GM12878 (cell line): ENCODE measurements at places on chromosomes 6 and 20. TPM values are rescaled to one million over a fixed set of nuclear protein-coding genes. Genes with fewer than 3 reads are reported as not detected.

Gene VNN1
- not detected in 2 replicates for total RNA-seq

DNA sequence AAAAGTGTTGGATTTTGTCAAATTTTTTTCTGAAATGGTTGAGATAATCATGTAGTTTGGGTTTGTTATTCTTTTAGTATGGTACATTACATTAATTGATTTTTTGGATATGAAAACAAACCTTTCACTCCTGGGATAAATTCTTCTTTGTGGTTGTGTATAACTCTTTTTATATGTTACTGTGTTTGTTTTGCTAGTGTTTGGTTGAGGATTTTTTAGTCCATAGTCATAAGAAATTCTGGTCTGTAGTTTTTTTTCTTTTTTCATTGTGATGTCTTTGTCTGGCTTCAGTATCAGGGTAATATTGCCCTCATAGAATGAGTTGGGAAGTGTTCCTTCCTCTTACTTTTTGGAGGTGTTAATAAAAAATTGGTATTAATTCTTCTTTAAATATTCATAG is 122.2 kb upstream of the ATXN1 start:
- DNase-seq, result no peak

- no peak for DNase-seq
Measured at GRCh38 chr20:47007826-47008655, 113.4 kb downstream of the EYA2 start.

Gene FAM83D
- 16.6 and 18.2 TPM in 2 replicates for total RNA-seq

DNA sequence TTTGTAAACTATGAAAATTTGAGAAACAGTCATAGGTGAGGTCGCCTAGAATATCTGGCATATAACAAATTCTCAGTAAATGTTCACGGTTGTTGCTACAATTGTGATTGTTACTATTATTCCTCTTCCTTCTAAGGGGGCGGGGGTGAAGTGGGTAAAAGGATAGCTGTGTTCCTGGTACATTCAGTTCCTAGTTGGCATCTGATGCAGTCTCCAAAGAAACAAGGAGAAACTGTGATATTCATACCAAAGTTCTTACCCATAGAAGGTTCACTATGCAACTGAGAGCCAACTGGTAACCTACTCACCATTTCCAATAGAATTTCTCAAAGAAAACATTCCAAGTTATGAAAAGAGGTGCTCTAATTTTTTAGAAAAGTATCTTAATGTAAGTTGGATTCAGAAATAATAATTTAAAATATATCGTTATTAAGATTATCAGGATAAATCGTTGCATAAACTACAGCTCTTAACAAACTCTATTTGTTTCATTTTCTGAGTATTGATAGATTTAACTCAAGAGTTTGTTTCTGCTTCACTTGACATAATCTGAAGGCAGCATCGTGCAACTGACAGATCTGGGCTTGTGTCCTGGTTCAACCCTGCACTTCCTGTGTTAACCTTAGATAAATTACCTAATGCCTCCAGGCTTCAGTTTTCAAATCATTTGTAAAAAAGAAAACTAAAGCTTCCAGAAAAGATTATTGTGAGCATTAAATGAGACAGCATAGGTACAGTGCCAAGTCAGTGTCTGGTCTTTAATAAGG is 13.3 kb upstream of the MAP7 start:
- DNase-seq, result no peak

DNA sequence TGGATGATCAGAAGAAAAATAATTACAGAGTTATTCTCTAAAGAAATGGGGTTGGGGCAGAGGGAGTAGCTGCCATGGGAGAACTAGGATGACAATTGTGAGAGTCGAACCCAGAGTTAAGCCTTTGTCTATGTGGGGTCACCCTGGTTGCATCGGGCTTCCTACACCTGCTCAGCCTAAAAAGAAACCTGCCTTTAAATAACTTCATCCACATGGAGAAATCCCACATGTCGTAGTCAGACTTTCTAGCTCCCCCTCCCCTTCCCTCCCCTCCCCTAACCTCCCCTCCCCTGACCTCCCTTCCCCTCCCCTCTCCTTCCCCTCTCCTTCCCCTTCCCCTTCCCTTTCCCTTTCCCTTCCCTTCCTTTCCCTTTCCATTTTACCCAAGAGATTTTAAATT is 14.7 kb downstream of the VIP start:
- no peak for DNase-seq

- DNase-seq, result no peak
Measured at GRCh38 chr6:111530218-111530617, 47.2 kb upstream of the REV3L start.

Gene GRM4
- total RNA-seq, result 0.16 and 0.31 TPM in 2 replicates

Gene SEL1L2
- not detected in 2 replicates for total RNA-seq

GRCh38 chr6:169722362-169723199 is 1.7 kb downstream of the PHF10 start:
- no peak for DNase-seq

DNA sequence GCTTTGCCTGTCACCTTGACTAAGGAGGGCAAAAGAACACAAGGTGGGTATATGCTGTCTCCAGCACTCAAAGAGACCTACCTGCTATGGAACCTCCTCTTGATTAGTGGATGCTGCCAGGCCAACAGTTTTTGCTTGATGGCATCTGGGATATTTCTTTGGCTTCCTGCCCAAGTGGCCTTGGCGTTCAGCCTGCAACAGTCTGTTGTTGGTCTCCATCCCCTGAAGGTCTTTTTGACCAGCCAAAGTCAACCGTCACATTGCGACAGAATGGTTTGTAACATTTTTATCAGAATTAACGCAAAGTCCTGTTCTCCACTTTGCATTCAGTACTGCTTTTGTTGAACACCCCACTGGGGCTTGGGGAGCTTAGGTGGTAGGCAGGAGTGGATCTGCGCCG is 37.1 kb downstream of the SERPINB1 start:
- no peak for DNase-seq

DNA sequence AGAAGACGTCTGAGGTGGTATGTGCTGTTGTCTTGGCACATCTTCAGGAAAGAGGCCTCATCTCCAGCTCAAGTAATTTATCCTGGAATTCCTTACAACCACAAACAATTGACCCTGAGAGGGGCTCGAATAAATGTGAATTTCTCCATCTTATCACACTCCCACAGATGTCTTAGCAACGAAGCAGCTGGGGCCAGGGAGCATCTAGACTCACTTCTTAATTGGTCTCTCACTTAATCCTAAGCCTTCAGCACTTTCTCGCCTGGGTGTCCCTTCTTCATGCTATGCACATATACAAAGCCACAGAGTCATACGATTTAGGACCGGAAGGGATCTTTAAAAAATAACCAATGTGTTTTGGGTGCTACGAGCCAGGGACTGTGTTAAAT is 27.1 kb downstream of the PCK1 start:
- DNase-seq, result no peak

GRCh38 chr6:126531840-126532239 is 191.9 kb downstream of the CENPW start:
- DNase-seq, result peak; percentile 20

DNA sequence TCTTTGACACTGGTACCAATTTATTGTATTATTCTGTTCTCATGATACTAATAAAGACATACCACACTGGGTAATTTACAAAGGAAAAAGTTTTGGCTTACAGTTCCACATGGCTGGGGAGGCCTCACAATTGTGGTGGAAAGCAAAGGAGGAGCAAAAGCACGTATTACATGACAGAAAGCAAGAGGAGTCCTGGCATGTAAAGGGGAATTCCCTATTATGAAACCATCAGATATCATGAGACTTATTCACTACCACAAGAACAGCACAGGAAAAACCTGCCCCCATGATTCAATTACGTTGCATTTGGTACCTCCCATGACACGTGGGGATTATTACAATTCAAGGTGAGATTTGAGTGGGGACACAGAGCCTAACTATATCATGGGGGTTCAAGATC is 43.4 kb downstream of the SLC22A2 start:
- no peak for DNase-seq

Gene ZNF311
- total RNA-seq, result not detected in 2 replicates

DNA sequence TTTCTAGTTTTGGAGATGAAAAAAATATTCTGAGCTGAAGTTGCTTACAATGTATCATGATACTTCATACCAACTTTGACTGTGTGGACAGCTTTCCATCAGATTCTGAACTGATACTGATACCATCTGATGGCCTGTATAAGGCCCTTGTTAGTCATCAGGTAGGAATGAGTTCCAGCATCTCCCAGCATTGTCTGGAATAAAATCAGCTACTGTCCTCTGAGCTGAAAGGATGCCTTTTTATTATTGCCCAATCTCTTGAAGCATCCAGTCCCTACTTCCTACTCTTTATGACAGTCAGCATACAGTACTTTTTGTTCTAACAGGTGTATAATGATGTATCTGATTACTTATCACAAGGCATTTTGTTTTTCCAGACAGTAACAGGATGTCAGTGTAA is 70.6 kb upstream of the EYA4 start:
- DNase-seq, result no peak

DNA sequence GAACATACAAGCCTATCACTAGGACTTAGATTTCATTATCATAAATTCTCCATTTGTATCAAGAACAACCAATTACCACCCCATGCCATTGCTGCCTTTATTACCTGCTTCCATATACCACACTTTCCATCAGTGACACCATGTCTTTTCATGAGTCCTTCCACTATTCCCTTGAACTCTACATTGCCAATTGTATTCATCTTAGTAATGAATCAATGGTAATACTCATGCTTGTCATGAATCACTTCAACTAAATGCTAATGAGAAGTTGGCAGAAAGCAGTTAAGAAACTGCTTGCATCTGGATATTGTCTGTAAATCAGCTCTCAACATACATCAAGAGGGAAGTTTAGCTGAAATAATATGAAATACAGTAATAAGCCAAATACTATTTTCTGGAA is 61.2 kb upstream of the RNF217 start:
- no peak for DNase-seq

DNA sequence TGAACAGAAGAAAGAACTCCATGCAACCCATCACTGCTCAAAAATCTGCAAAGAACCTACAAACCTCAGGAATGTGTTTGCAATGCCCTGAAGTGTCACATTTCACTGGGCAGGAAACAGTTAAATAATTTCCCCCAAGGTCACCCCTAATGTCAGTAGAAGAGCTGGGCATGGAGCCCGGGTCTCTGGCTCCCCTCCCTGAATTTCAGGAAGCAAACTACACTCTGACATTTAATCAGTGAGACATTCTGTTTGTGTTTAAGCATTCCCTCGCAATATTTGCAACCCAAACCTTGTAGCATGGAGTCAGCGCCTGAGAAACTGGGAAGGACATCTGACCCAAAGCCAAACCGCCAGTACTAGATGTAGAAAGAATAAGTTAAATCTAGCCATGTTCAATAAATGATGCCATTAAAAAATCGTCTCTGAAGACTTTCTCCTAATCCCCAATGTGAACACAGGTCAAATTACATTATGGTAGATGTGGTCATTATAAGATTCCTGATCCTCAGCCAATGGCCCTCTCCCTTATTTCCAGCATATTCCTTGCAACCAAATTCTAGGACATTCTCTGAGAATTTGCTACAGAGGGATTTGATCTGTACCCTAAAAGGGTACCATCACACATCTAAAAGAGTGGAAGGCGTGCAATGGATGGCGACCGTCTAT is 91.2 kb upstream of the ADTRP start:
- no peak for DNase-seq

- peak; percentile 46 for DNase-seq
Measured at GRCh38 chr6:105459864-105460263, 57.0 kb upstream of the PREP start.

DNA sequence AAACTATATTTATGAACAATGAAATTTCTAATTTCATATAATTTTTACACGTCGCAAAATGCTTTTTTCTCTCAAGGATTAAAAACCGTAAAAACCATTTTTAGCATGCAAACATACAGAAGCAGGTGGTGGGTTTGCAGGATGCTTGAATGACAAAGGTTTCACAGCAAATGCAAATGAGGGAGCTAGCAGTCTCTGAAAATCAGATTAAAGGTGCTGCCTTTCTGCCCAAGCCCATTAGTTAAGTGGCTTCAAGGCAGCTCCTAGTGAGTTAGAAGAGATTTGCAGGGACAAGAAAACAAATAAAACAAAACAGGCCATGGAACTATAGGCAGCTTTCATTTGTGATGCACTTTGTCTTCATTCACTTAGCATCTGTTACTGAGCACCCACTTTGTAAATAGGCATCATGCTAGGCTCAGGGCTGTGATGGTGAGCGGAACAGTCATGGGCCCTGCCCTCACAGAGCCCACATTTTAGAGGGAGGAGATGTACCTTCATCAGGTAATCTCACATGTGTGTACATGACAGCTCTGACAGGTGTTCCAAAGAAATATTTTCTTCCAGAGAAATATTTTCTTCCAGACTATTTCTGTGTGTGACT is 29.5 kb downstream of the NAPB start:
- DNase-seq, result no peak

GRCh38 chr6:166572370-166573261 is 13.9 kb downstream of the RAMACL start:
- no peak for DNase-seq

Gene TTLL9
- total RNA-seq, result 0.08 and 0.21 TPM in 2 replicates

GRCh38 chr6:37557645-37558114 is 58.0 kb upstream of the CCDC167 start:
- no peak for DNase-seq

DNA sequence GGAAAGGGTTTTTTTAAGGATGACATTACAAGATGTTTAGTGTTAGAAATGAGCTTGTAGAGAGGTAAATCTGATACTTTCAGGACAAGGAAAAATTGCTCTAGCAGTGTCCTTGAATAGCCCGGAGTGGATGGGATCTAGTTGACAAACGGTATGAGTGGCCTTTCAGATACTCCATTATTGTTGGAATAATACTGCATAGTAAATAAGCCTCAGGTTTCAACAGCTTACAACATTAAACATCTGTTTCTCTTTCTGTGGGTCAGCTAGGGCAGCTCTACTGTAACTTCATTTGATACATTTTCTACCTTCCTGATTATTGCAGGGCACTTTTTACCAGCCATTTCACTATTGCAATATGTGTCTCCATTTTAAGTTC is 118.0 kb downstream of the B3GAT2 start:
- DNase-seq, result no peak

DNA sequence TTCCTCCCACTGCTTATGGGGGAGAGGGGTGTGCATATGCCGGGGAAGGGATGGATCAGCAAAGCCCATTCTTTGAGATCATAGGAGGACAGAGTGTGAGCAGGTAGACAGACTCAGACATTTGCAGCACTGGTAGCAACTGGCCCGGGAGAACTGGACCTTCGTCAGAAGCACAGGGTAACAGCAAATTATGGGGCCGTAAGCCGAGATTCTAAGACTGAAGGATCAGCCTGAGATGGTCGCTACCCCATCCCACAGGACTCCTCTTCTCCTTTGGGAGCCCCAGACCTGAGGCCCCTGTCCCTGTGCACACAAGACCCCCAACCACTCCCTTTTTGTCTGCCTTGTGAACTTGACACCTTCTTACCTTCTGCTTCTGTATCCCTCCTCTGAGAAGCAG is 106.5 kb downstream of the TOX2 start:
- DNase-seq, result no peak

DNA sequence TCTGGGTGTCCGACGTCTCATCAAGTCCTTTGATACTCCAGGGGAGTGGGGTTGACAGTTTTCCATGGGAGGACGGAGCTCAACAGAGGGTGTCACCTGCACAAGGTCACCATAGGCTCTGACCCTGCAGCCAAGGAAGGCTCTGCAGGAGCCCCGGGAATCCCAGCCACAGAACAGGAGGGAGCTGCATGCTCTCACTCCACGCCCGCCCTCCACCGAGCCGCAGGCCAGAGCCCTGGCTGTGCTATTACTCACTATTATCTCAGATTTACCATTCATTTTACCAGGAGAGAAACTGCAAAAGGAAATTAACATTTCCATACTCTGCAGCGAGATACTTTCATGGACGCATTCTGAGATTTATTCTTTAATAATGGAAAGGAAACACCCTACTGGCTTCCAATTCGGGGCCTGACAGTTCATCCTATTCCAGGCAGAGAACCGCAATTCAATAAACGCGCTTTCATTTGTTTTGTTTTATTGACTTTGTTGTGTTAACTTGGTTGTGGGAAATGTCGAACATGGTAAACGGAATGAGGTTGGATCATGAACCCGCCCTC is 18.3 kb upstream of the NTSR1 start:
- no peak for DNase-seq
